ENCODE measurements at places on chromosomes 5 and 9.

DNA sequence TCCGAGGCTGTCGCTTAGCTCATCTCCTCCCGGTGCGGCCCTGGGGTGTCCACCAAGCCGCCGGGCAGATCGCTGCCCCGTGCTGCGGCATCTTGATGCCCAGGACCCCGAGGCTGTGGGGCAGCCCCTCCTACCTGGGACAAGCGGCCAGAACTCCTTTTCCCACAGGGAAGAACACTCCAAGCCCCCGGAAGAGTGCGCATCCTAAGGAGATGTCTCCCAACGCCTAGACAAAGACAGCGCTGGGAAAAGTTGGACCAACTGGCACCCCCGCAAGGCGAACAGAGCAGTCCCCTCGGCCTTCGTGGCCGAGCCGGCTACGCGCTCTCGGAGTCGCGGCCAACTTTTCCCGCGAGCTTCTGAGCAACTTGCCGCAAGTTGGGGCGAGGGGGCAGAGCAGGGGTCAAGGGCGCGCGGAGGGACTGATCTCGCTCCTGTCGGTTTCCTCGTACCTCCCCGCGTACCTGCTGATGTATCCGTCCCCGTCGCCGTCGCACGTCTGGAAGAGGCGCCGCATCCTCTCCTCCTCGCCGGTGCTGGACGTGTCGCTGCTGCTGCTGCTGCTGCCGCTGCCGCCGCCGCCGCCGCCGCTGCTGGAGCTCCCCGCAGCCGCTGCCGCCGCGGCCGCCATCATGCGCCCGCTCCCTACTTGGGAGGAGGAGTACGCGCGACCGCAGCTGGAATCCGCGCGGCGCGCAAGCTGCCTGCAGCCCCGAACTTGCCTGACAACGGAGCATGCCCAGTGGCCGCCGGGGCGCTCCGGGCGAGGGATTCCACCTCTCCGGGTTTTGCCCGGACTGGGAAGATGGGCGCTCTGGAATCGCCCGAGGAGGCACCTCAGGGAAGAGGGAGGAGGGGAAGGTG is at the start of gene MCC:
Gene MCC (minus strand): TSS at position 673 of the 864 bp plus-strand sequence.
- DNase-seq, result peak; percentile 50

DNA sequence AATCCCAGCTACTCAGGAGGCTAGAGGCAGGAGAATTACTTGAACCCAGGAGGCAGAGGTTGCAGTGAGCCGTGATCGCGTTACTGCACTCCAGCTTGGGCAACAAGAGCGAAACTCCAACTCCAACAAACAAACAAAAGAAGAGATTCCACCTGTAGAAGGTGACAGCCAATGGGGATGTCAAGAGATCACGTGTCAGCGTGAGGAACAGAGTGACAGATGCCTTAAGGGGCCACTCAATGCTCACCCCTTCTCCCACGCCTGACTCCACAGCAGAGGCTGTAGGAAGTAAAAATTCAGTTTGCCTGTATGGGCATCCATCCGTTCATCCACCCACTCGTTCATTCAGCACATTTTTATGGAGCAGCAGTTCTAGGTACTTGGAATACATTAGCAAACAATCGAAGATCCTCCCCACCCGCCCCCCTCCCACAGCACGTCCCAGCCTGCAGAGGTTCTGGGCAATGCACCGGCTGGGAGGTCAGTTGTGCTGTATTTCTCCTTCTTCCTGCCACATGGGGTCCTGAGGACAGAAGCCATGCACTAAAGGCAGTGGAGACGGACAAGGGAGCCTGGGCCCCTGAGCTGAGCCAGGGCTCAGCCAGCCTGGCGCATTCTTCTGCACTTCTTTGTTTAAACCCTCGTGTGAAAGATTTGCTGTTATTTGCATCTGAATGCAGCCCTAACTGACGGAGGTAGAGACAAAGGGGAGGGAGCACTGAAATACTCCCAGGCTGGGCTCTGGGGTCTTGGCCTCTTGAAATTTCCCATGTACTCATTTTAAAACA is 11.3 kb upstream of the RNF130 start:
- no peak for DNase-seq

DNA sequence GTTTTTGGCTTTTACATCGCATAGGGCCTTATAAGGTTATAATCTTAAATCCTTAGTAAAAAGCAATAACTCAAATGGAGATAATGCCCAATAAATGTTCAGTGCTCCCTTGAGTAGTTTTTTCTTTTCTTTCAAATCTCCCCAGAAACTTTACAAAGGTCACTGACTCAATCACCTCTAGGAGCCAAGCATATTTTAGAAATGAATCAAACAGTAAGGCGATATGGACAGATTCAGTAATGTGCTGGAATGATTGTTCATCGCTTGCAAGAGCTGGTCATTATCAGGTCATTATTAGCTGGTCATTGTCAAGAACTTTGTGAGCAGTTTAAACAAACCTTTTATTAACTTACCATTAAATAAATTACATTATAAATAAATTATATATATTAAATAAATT is 130.4 kb upstream of the SLIT3 start:
- no peak for DNase-seq

DNA sequence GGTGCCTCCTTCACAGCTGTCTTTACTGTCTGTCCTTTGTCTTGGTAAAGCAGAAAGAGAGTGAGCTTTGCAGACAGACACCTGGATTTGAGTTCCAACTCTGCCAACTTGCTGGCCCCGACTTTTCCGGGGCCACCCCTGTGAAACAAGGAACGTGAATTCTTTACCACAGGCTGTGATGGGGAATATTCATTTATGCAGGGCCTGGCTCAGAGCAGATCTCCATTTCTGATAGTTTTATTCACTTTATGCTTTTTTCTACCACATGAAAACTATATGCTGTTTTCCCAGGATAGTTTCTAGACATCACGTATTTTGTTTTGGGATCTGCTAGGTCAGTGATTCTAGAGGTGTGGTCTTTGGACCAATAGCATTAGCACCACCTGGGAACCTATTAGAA is 211.8 kb downstream of the GRIA1 start:
- no peak for DNase-seq

GRCh38 chr9:134426436-134426835 is 100.2 kb downstream of the RXRA start:
- no peak for DNase-seq

DNA sequence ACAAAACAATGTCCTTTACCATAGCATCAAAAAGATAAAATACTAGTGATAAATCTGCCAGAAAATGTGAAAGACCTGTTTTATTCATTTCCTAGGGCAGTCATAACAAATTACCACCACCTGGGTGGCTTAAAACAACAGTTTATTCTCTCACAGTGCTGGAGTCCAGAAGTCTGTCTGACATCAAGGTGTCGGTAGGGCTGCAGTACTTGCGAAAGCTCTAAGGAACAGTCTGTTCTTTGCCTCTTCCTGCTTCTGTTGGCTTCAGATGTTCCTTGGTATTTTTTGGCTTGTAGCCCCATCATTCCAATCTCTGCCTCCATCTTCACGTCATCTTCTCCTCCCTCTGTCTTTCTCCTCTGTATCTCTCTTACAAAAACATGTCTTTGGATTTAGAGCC is 51.0 kb downstream of the PTPDC1 start:
- DNase-seq, result no peak
